ENCODE measurements at places on chromosomes 13 and 19.

DNA sequence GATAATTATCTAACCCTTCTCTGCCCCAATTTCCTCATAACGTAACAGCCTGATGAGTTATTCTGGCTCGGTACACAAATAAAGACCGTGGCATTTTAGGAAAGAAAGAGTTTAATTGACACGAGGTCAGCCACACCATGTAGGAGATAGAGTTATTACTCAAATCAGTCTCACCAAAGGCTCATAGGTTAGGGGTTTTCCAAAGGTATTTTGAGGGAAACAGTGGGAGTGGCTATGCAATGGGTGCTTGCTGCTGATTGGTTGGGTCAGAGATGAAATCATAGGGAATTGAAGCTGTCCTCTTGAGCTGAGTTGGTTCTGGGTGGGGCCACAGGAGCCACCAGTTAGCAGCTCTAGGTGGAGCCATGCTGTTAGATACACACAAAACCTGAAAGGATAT lies 137.5 kb downstream of the FREM2 start:
- no peak for DNase-seq

DNA sequence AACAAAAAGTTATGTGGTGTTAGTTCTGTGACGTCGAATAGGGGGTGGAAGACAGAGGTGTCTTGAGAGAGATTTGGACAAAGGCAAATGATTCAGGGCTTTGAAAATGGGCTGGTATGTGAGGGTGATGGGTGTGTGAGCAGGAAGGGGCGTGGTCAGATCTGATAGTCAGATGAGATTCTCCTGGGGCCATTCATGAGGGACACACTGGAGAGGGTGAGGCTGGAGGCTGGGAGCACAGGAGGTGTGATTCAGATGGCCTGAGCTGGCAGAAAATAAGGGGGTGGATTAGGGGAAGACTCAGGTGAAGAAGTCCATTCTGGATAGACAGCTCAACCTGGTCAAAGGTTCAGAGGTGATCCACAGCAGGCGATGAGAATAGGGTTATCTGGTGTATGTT lies 28.0 kb downstream of the CYP4F22 start:
- no peak for DNase-seq

GRCh38 chr19:5039642-5040543 lies 71.0 kb downstream of the KDM4B start:
- no peak for DNase-seq

GRCh38 chr13:75770592-75771011 lies 134.5 kb downstream of the LMO7 start:
- no peak for DNase-seq

GRCh38 chr13:75366380-75367280 lies 115.3 kb downstream of the TBC1D4 start:
- DNase-seq = no peak

- DNase-seq = peak; percentile 61
Measured at GRCh38 chr19:51124729-51125128, at the start of gene SIGLEC9. SIGLEC9 (plus strand) TSS chr19:51124906; CDS start chr19:51124975, 69 bp downstream.

- DNase-seq = no peak
Measured at GRCh38 chr19:35266520-35267352, 2.0 kb upstream of the USF2 start.

- no peak for DNase-seq
Measured at GRCh38 chr19:49999371-50000010, 25.7 kb downstream of the VRK3 start.

DNA sequence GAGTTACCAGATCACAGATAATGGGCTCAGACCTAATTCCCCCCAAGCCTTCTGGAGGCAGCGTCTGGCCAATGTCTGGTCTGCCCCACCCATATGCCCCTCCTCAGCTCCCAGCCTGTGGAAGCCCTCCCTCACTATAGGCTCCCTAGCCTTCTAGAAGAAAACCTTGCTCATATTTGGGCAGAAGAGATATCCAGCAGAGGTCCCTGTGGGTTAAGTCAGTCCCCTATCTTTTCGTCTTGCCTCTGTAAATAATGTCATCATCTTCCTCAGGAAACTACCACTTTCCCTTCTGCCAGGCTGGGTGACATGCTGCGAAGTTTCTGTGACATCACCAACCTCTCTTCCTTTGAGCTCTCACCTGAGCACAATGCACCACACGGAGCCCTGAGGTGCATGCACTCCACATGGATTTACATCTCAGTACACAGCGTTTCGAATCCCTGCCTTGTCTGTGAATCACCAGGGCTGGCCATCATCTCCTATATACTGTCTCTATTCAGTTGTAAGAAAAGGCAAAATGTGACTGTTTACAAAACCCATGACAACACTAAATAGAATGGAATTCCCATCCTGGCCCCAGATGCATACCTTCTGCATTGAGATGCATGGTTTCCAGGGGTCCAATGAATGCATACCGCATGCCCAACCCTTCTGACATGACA lies 112.8 kb downstream of the CRYL1 start:
- DNase-seq = no peak

- no peak for DNase-seq
Measured at GRCh38 chr19:50287331-50287730, 41.8 kb downstream of the KCNC3 start.

GRCh38 chr19:33904681-33905080 lies 108.0 kb downstream of the KCTD15 start:
- no peak for DNase-seq

- DNase-seq = peak; percentile 84
Measured at GRCh38 chr19:50358483-50359327, 6.7 kb downstream of the NAPSA start.

DNA sequence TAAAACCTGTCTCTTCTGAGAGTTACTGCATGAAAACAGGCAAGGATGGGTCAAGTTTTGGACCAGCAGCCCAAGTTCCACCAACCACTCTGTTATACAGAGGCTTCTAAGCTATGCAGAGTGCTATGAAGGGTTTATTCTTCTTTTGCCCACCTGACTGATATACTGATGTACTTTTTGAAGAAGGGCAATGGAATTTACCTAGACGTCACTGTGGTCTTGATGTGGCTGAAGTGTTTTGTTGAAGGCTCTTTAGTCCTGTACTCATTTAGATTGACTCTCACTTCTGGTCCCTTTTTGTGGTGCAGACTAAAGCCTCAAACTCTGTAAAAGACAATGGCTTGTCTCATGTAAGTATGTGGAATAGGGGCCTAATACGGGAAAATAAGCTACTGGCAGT lies 92.0 kb downstream of the DGKH start:
- DNase-seq = no peak

- DNase-seq = no peak
Measured at GRCh38 chr19:2123682-2124387, 27.1 kb downstream of the IZUMO4 start.

DNA sequence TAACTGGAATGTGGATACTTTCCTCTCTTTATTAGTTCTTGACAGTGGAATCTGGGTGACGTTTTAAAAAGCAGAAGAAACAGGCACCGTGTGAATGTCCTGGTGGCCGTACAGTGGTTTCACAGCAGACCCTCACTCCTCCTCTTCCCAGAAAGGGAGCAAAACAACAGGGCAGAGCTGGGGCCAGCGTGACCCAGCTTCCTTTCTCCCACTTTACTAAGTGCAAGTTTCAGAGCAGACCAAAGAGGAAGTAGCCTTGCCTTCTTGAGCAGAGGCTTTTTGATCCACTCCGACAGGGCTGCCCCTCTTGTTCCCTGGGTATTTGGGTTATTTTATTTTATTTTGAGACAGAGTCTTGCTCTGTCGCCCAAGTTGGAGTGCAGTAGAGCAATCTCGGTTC lies 19.6 kb upstream of the C19orf33 start:
- no peak for DNase-seq

- DNase-seq = no peak
Measured at GRCh38 chr13:93338906-93339305, 112.3 kb downstream of the GPC6 start.

- no peak for DNase-seq
Measured at GRCh38 chr13:40992678-40993518, 26.2 kb downstream of the ELF1 start.

DNA sequence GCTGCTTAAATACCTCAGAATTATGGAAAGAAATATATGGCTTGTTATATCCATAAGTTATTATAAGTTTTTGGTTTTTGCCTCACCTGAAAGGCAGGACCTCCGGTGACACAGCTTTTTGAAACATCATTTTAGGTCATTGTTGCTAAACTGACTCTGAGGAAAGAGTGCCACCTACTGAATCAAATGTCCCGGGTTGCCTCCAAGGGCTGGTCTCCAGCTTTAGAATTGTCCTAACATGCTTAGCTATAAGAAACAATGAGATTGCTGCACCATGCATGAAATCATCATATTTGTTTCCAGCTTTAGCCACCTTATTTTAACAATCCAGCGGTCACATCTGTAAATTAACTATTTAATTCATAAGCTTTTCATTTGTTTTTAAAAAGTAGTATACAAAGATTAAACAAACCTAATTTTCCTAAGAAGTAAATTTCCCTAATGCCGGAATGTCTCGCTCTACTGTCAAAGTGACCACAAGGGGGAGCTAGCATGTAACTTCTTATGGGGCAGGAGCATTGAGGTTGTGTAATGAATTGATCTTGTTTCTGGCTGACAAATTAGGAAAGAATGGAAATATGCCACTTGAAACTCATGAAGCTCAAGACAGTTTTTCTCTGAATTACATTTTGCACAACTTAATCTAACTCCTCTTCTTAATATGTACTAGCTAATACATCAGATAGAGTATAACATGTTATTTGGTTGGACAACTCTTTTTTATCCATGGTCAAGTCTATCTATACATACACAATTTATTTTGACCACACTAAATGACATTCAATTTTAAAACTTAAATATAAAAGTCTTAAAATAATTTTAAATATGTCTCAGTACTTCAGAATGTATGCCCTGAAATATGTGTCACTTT lies 6.7 kb upstream of the PCDH17 start:
- no peak for DNase-seq

GRCh38 chr13:29513002-29513980 lies 82.2 kb downstream of the SLC7A1 start:
- no peak for DNase-seq

- DNase-seq = no peak
Measured at GRCh38 chr13:50389726-50390125, 374.5 kb downstream of the KCNRG start.

DNA sequence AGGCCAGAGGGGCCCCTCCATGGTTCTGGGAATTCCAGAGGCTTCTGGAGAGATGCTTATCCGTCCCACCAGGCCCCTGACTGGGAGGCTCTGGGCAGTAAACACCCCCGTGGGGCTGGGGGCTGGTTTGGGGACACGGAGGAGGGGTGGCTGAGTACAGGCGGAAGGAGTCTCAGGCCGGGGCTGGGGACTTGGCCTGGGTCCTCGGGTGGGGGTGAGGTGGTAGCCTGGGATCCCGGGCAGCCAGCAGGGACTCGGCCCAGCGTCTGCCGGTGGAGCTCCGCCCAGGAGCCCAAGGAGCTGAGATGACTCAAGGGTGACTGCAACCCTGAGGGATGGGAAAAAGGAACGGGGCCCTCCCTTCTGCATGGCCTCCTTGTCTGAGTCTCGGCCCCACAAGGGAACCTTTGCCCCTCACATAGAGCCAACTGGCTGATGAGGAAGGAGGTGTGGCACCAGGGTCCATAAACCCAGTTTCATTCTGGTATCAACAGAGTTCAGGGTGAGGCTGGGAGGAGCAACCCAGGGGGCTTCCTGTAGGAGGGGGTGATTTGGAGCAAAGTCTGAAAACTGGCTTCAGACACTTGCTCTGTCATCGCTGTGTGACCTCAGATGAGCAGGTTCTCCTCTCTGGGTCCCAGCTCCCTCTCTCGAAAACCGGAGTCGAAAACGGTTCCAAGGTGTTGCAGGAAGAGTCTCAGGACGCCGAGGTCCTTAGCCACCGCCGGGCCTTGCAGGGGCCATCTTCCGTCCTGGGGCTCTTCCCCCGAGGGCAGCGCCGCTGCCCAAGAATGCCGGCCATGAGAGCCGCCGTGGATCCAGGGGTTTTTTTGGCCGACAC lies 809 bp downstream of the MISP start:
- no peak for DNase-seq

- DNase-seq = no peak
Measured at GRCh38 chr13:21608961-21609360, 5.0 kb upstream of the MICU2 start.

- DNase-seq = no peak
Measured at GRCh38 chr19:33055718-33056117, 9.0 kb downstream of the RHPN2 start.

GRCh38 chr13:42381165-42381425 lies 109.1 kb downstream of the AKAP11 start:
- no peak for DNase-seq

DNA sequence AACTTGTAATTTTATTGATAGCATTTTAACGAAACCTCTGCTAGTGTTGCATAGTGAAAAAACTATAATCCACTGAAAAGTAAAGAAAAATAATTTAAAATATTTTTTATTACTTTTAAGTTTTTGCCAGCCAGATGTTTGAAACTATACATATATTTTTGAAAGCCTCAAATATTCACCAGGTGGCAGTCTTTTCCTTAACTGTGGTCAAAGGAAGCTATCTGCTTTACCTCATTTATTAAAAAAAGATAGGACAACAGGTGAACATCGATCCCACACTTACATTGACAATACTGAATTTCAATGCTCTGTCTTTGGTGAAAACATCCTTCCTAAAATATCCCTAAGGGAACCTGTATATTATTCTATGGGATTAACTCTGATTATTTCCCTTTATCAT lies 100.5 kb downstream of the TRPC4 start:
- DNase-seq = no peak

- DNase-seq = no peak
Measured at GRCh38 chr13:20550799-20551198, 16.2 kb upstream of the IFT88 start.

DNA sequence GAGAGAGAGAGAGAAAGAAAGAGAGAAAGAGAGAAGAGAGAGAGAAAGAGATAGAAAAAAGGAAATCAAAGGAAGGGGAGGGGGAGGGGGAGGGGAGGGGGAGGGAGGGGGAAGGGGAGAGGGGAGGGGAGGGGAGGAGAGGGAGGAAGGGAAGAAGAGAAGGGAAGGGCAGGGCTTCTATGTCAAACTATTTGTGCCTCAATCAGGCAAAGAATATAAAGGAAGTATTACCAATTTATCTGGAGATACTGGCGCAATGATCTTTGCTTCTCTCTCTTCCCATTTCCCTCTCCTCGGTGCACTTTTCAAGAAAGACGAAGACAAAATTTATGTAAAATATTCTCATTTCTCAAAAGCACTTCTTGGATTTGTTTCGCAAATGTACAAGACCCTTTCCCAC lies 9.3 kb upstream of the INSR start:
- no peak for DNase-seq

GRCh38 chr19:44111910-44112463 lies 1.2 kb upstream of the ZNF225 start:
- DNase-seq = peak; percentile 67

- no peak for DNase-seq
Measured at GRCh38 chr13:108188260-108188659, 27.1 kb downstream of the LIG4 start.
